ENCODE measurements at places on chromosomes 1 and 21.

- DNase-seq: no peak
Observed at GRCh38 chr21:24903994-24904635, 703.2 kb downstream of the MRPL39 start.

GRCh38 chr1:6582370-6582769 lies 2.6 kb downstream of the ZBTB48 start:
- DNase-seq: no peak

DNA sequence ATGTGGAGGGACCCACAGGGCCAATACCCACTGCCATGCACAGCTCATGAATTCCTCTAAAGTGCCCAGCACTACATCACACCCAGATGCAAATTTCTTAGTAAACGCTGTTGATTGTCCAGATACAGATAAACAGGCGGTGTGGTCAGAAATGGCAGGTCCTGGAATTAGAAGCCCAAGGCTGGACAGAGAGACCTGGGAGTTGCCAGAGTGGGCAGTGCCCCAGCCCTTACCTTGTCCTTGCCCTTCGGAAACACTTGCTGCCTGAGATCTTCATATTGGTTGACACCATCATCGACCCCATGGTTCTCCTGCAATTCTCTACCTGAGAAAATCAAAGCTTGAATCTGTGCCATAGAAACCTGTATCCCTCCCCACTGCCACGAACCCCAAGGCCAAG lies 149.3 kb upstream of the ETV3 start:
- no peak for DNase-seq

DNA sequence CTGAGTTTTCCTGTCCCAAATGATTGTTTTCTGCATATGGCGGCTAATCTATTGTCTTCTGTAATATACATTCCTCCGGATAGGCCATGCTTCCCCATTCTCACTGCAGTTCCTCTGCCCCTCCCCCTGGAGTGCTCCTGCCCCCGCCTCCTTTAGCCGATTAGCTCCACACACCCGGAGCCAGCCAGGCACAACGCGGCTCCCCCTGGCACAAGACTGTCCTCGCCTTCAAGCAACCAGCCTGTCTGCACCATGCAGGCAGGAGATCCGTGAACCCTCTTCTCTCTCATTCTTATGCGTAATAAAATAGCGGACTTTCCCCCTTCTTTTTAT lies 18.0 kb downstream of the SERTAD4 start:
- DNase-seq: no peak

DNA sequence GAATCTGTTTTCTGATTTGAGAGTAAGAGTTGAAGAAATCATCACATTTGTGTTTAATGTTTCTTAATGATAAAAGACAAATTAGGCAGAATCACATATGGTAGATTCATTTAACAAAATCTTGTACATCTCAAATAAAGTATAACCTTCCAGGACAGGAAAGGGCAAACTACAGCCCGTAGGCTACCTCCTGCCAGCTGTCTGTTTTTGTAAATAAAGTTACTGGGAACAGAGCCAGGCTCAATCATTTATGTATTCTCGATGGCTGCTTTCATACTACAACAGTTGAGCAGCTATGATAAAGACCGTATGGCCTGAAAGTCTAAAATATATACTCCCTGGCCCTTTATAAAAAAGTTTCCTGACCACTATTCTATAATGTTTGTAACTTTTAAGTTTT lies 204.1 kb downstream of the COL24A1 start:
- no peak for DNase-seq

- DNase-seq: no peak
Observed at GRCh38 chr1:55249646-55250398, 34.7 kb upstream of the USP24 start.

- DNase-seq: peak; percentile 43
Observed at GRCh38 chr1:181021811-181022434, 747 bp downstream of the STX6 start.

GRCh38 chr1:161172776-161173376 lies 4.4 kb downstream of the B4GALT3 start:
- no peak for DNase-seq

DNA sequence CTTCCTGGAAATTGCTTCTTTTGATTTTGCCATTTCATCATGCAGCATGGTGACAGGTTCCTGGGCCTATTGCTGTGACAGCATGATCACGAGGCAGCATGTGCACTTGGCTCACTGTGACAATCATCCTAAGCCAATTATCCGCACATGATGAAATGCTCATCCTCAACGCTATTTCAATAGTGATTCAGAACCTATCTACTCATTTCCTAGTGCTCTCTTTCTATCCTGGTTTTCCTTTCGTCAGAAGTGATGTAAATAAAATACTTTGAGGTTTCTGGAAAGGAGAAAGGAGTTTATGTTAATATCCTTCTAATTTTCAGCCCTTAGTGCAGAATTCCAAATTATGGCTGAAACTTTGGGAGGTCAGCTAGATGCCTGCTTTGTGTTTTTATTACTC lies 110.6 kb upstream of the ADAMTS5 start:
- DNase-seq: no peak
